ENCODE measurements at places on chromosomes 12 and 14.
A peak's percentile ranks its signal among the peaks of the same experiment; 100 is the strongest.

GRCh38 chr14:89085231-89085731, 260.8 kb downstream of the TTC8 start:
- no peak for DNase-seq

DNA sequence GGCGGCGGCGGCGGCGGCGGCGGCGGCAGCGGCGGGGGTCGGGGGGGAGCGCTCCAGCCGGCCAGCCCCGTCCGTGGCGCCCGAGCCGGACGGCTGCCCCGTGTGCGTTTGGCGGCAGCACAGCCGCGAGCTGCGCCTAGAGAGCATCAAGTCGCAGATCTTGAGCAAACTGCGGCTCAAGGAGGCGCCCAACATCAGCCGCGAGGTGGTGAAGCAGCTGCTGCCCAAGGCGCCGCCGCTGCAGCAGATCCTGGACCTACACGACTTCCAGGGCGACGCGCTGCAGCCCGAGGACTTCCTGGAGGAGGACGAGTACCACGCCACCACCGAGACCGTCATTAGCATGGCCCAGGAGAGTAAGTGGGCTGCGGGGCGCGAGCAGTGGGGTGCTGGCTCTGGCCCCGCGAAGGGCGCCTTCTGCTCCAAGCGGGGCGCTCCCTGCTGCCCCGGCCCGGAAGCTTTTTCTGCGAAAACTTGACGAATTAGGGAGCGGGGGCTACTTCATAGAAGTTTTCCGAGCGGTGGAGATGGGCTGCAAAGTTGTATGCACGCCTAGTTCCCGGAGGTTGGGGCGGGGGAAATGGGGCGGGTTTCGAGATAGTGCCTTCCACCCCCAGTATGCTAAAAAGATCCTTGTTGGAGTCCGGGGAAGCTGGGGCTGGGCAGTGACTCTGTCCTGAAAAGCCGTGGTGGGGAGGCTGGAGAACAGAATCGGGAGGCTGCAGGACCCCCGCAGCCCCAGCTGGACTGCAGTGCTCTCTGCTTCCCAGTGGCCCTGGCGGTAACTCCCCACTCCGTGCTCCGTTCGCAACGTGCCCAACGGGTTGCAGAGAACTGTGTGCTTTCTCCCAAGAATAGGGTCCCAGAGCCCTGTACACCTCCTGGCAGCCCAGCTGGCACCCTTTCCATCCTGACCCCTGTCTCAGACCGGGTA, 751 bp downstream of the GDF11 start:
- DNase-seq = peak; percentile 47

GRCh38 chr14:76767681-76768656, 6.7 kb downstream of the VASH1 start:
- peak; percentile 20 for DNase-seq

- peak; percentile 40 for DNase-seq
These were observed 66.2 kb upstream of the BEGAIN start for GRCh38 chr14:100653409-100653808.

Data from neural progenitor cell (in vitro differentiated cells).